ENCODE measurements at places on chromosomes 16 and 17. TPM values are rescaled to one million over a fixed set of nuclear protein-coding genes. Genes with fewer than 3 reads are reported as not detected.
A peak's percentile ranks its signal among the peaks of the same experiment; 100 is the strongest.

DNA sequence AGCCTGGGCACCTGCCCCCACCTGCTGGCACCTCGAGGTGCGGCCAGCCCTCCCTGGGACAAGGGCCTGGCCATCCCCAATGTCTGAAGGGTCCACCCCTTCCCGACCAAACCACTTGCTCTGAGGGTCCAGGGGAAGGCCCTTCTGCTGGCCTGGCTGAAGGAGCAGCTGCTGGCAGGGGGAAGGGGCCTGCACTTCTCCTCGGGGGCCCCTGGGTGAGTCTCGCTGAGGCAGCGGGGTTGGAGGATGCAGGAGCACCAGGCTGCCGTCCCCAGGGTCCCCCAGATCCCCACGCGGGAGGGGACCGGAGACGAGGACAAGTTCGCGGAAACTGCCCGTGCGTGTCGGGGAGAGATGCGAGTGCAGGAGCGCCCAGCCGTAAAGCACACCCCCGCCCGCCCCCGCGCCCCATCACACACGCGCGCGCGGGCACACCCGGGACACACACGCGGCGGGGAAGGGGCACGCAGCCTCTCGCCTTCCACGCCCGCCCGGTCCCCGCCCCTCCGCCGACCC lies 725 bp upstream of the CACNA1H start:
- no peak for DNase-seq

DNA sequence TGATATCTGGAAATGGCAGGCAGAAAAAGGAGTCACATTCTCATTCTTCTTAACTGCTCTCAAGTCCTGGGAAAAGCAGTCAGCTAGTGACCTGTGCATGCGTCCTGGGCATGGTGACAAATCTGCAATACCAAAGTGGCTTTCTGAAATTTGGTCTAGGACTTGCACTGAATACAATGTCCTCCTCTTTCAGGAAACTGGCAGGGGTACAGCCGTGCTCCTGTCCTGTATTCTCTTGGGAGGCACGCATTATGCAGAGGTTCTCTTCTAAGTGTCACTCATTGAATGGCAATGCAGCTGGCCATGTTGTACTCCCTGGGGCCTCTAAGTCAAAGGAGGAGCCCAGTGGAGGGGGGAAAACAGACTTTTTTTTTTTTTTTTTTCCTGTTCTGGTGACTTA lies 10.6 kb downstream of the PHF12 start:
- DNase-seq, result no peak

DNA sequence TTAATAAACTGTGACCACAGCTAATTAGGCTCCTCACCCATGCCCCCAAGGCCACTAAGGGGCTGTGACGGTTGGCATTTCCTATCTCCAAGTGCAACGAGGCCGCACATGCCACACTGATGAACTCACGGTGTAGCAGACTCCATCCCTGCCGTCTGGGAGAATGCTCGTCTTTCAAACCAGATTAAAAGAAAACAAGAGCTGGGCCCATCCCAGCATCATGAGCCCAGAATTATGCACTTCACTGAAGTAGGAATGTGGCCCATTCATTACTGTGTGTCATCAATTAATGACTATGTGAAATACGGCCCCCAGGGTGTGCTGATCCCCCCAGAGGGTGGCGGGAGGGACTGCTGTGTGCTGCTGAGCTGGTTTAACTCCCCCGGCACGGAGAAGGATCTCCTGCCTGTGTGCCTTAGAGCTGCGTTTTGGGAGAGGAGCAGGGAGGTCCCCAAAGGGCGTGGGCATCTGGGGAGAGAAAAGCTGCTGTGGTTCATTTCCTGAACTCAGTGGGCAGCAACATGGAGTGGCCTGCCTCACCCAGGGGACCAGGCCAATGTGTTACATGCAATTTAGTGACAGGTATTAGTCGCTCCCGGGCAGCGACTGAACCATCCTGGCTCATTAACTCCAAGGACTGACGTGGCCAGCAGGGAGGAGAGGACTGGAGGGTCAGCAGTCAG lies 194.5 kb downstream of the FOXL1 start:
- DNase-seq, result peak; percentile 67

The SMCR8 gene
- total RNA-seq, result 11.2 TPM

- DNase-seq, result no peak
Measured at GRCh38 chr16:57190136-57190535, 4.0 kb downstream of the RSPRY1 start.

GRCh38 chr17:34420254-34420766 lies 57.3 kb upstream of the CCL1 start:
- peak; percentile 70 for DNase-seq

- DNase-seq, result no peak
Measured at GRCh38 chr16:27229891-27230470, 26.7 kb downstream of the KDM8 start.

- DNase-seq, result peak; percentile 99
Measured at GRCh38 chr17:57442914-57443571, 186.7 kb downstream of the MSI2 start.

DNA sequence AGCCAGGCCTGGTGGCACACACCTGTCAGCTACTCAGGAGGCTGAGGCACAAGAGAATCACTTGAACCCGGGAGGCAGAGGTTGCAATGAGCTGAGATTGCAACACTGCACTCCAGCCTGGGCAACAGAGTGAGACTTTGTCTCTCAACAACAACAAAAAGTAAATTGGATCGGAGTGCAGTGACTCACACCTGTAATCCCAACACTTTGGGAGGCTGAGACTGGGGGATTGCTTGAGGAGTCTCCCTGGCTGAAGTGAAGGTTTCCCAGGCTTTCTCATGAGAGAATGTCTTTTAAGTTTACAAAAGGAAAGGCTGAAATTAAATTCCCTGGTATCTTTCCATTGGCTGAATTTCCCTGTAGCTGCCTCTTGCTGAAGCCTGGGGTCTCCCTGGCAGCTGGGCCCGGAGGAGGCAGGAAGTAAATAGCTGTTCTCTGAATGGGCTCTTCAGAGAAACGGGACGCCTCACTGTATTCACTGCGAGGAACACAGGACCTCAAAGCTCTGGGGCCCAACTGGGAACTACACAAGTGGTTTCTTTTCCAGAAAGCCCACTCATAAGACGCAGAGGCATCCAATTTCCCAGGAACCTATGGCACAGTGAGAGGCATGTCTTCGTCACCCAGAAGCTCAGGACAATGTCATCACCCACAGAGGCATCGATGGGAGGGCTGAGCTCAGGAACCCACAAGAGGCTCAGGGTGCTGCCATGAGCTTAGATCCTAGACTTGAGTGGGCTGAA lies 77.4 kb upstream of the SMURF2 start:
- DNase-seq, result no peak

GRCh38 chr17:27284811-27285415 lies 9.0 kb upstream of the WSB1 start:
- no peak for DNase-seq

The KRTAP3-2 gene
- not detected for total RNA-seq

GRCh38 chr17:45414990-45415881 lies 17.4 kb downstream of the ARHGAP27 start:
- no peak for DNase-seq

DNA sequence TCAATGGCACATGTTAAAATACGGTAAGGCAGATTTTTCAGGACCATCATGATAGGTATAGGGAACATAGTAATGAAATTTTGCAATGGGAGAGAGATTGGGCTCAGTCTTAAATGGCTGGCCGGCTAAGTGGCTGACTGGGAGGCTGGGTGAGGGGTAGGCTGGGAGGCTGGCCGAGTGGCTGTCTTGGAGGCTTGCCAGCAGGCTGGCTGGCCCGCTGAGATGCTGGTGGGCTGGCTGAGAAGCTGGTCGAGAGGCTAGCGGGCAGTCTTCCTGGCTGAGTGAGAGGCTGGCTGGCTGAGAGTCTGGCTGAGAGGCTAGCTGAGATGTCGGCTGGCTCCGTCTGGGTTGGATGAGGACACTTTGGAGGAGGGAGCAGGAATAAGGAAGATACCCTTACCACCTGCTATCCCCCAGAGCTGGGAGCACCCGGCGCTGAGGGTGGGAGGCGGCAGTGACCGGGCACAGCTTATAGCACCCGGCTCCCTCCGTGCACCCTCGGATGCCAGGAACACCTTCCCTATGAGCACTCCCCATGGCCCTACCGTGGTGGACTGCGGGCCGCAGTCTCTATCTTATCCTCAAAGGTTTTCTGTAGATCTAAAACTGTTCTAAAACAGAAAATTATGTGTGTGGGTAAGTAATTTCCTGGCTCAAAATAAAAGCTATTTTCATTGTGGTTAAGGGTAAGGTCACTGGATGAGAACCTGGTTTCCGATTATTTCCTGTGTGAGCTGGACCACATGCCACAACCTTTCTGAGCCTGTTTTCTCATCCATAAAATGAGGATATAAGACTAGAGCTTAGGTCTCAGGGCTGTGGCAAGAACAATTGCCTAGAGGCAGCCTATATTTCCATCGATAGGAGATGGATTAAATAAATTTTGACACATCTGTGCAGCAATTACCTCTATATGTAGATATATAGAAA lies 34.5 kb upstream of the TMC5 start:
- no peak for DNase-seq

- DNase-seq, result no peak
Measured at GRCh38 chr17:28744972-28745785, 1.4 kb downstream of the TRAF4 start.

GRCh38 chr17:362721-363120 lies 10.1 kb upstream of the RPH3AL start:
- DNase-seq, result no peak

- DNase-seq, result peak; percentile 73
Measured at GRCh38 chr17:59311051-59311468, 20.4 kb upstream of the YPEL2 start.

The TBC1D3I gene
- total RNA-seq, result 0.13 TPM

All from myocyte (in vitro differentiated cells).